ENCODE measurements at places on chromosomes 11 and 22.

- DNase-seq: peak; percentile 80
Measured at GRCh38 chr22:37079668-37080171, 28.2 kb downstream of the KCTD17 start.

GRCh38 chr11:95720195-95720594, 69.4 kb downstream of the FAM76B start:
- no peak for DNase-seq

GRCh38 chr22:43467216-43467940, 55.6 kb downstream of the MPPED1 start:
- no peak for DNase-seq

DNA sequence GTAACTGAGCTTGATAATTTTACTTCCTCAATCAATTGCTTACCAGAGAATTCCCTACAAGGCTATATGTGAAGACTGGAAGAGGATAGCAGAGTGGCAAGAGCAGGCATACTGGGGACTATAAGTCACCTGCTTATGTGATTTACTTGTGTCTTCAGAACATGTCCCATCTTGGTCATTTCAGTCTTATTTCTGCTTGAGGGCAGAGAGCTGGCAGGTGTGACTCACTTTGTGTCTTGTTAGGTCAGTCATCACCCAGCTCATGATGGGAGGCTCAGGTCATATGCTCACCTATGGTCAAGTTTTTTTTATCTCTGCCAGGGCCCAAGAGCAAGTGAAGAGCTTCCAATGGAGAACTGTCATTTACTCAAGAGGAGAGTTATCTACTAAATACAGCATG, 6.2 kb downstream of the SRSF8 start:
- no peak for DNase-seq

GRCh38 chr11:64805481-64805880, 2.5 kb upstream of the MAP4K2 start:
- no peak for DNase-seq
